ENCODE measurements at places on chromosomes 13 and 19.

GRCh38 chr13:46195016-46195415 is 13.0 kb upstream of the LCP1 start:
- DNase-seq, result no peak

GRCh38 chr19:4584670-4585460 is 25.4 kb upstream of the SEMA6B start:
- DNase-seq, result no peak

DNA sequence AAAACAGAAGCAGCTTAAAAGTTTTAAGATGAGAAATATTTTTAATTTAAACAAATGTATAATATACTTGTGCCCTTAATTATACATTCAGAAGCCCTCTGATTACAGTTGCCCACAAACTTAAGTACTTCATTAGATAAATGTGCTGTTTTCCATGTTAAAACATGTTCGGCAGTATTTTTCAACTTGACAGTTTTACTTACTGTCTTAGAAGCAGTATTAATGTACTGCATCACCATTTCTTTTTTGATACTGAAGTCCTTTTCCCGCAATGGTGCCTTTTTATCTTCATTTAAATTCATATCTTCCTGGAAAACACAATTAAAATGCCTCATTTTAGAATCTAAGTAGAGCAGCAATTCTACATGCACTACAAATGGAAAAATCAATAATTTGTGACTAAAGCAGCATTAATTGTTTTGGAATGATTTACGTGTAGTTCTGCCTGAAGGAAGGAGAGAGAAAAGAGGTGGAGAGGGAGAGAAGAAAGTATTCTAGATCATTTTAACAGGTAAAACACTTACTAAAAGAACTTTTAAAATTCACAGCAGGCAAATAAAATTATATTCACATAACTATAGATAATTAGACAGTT is 70.2 kb downstream of the DIAPH3 start:
- no peak for DNase-seq

DNA sequence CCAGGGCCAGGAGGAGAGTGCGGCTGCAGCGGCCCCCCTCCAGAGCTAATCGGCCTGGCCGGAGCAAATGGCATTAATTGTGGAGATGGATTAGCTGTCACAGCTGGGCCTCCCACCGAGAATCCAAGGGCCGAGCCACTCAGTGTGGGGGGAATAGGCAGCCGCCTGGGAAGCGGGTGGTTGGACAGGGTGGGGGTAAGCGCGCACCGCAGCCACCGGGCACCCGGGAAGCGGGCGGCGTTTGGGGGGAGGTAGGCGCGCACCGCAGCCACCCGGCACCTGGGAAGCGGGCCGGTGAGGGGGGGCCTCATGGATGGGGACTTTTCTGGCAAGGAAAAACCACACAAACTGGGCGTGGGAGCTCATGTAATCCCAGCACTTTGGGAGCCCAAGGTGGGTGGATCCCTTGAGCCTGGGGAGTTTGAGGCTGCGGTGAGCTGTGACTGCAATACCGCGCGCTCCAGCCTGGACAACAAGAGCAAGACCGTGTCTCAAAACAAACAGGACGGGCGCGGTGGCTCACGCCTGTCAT is 9.7 kb downstream of the R3HDM4 start:
- no peak for DNase-seq

DNA sequence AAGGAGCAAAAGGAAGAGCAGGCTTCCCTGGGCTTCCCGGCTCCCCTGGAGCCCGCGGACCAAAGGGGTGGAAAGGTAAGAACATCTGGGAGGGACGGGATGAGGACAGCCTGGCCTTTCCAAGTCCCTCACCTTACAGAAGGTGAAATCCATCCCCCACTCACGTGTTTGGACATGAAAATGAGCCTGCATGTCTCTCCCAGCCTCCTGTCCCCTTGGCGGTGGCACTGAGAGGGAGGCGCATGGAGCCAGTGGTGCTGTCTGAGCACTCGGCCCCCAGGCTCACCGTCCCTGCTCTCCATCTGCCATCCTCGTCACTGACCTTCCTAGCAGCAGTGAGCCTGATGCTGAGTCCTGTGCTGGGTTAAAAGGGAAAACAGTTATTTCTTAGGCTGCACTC is 104.2 kb downstream of the RAB20 start:
- DNase-seq, result no peak

- no peak for DNase-seq
Measured at GRCh38 chr19:43984687-43985000, 656 bp downstream of the ZNF155 start.

DNA sequence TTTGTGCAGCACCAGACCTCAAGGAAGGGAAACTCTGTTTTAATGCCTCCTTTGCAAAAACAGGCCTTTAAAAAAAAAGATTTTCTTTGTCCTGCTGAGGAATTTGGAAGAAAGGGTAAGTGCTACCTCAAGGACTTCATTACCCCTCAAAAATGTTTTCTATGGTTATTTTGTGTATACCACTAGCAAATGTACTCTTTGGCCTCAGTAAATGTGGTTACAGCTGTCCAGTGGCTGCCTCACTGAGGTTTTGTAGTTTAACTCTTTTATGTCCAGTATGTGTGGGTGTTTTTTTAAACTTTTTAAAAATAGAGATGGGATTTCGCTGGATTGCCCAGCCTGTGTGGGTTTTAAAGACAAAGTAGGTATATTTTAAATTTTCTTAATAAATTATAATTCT is 42.2 kb upstream of the TSC22D1 start:
- no peak for DNase-seq

- DNase-seq, result no peak
Measured at GRCh38 chr19:7965259-7965841, 21.9 kb upstream of the TIMM44 start.

DNA sequence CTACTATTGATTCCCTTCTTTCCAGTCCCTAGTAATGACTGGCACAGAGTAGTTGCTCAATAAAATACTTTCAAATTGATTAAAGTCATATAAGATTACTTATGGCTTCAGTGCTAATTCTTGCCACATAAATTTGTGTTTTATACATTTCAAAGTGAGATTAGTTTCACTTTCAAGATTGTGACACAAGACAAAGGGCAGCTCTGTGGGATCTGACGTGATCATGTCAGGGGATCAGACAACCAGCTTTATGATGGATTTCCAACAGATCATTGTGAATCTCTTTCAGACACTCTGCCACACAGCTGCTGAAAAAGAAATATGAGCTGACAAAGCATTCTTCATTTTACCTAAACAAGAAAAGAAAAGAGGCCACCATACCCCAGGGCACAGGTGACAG is 73.4 kb upstream of the POMP start:
- no peak for DNase-seq

- no peak for DNase-seq
Measured at GRCh38 chr19:54211235-54211634, 10.6 kb downstream of the RPS9 start.

- peak; percentile 82 for DNase-seq
Measured at GRCh38 chr19:4456843-4457653, 546 bp downstream of the UBXN6 start.

- no peak for DNase-seq
Measured at GRCh38 chr13:62920159-62920558, 1504.5 kb upstream of the PCDH20 start.

DNA sequence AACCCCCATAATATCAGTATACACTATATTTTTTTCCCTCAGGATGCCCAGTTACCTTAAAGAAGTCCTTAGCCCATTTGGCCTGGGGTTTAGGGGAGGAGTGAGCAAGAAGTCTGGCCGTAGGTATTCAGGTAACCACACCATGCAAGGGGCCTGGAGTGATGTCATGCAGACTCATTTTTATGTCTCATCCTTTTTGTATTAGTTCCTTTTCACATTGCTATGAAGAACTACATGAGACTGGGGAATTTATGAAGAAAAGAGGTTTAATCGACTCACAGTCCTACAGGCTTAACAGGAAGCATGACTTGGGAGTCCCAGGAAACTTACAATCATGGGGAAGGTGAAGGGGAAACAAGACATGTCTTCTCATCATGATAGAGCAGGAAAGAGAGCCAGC is 12.2 kb downstream of the TPP2 start:
- DNase-seq, result no peak

GRCh38 chr13:111267784-111268183 is 52.7 kb upstream of the TEX29 start:
- DNase-seq, result no peak

GRCh38 chr19:45322311-45322710 is 364 bp downstream of the CKM start:
- no peak for DNase-seq

DNA sequence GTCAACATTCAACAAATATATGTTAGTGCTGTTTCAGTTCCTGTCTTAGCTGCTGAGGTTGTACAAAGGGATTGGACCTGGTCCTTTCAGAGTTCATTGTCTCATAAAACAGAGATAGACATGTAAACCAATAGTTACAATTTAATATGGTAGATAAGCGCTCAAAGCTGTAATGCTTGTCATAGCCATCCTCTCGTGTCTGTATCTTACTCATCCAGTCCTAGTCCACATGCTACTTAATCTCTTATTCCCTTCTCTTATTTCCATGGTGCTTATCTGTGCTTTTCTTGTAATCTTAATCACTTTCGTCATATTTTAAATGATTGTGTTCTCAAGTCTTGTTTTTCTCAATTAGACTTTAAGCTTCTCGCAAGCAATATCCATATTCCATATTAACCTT is 185.2 kb upstream of the OBI1 start:
- DNase-seq, result no peak

DNA sequence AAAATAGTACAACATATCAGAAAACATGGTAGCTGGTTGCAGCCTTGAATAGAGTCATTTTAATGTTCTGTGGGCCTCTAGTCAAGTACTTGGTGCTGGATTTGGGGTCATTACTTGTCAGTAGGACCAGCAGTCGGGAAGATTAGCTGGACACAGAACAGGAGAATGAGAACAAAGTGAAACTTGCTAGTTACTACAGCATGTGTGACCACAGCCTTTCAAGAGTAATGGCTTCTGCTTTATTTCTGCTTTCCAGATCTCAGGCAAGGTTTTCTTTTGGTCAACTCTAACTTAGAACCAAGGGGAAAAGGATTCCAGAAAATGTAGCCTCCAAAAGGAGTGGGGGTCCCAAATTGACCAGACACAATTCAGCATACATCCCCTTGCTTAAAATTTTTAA is 17.1 kb upstream of the VWA8 start:
- no peak for DNase-seq

- DNase-seq, result no peak
Measured at GRCh38 chr19:4360641-4361151, 17.3 kb downstream of the MPND start.

GRCh38 chr13:27313770-27314169 is 43.1 kb downstream of the RASL11A start:
- no peak for DNase-seq

DNA sequence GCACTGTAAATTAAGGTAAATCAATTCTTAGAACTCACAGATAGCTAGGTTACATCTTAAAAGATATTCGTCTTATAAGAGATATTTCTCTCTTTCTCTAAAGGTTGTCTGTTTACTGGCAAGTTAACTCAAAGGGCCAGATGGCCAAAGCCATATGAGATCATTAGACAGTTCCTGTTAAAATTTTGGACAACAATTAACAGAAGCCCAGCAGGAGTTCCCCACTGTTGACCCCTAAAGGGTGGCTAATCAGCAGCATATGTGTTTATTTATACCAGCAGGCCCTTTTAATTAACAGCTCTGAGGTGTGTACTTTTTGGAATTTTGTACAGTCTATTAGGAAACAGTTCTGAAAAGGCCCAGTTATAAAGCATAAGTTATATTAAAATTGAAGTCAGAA is 245.8 kb downstream of the LIG4 start:
- DNase-seq, result no peak

GRCh38 chr19:4010808-4011110 is 3.2 kb downstream of the PIAS4 start:
- DNase-seq, result no peak

DNA sequence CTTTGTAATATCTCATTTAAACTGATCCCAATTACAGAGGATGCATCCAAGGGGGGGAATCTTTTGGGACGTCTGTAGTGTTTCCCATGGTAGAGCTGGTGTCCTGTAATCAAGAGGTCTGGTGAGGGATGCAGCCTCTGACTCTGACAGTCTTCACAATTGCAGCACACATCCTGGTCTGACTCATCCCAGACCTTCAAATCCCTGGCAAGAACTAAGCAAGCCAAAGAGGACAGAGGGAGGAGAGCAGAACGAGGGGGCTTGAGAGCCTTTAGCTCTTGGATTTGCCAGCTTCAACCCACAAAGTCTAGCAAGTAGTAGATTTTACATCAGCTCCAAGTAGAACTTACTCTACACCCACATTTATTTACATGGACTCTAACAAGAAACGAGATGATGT is 17.3 kb upstream of the FCGBP start:
- DNase-seq, result no peak

- no peak for DNase-seq
Measured at GRCh38 chr19:30335306-30335886, 36.8 kb upstream of the ZNF536 start.

- DNase-seq, result peak; percentile 95
Measured at GRCh38 chr19:11355160-11356073, at the start of gene PLPPR2. Gene PLPPR2, plus strand, starts transcription at chr19:11355432. Its CDS starts 2,242 bp downstream, at chr19:11357674.

- DNase-seq, result peak; percentile 41
Measured at GRCh38 chr13:41352935-41353840, 42.1 kb downstream of the NAA16 start.

Measured in hepatic stellate cell (primary cell).